Hematopoietic multipotent progenitor cell (in vitro differentiated cells): ENCODE measurements at places on chromosomes 7 and 10.

DNA sequence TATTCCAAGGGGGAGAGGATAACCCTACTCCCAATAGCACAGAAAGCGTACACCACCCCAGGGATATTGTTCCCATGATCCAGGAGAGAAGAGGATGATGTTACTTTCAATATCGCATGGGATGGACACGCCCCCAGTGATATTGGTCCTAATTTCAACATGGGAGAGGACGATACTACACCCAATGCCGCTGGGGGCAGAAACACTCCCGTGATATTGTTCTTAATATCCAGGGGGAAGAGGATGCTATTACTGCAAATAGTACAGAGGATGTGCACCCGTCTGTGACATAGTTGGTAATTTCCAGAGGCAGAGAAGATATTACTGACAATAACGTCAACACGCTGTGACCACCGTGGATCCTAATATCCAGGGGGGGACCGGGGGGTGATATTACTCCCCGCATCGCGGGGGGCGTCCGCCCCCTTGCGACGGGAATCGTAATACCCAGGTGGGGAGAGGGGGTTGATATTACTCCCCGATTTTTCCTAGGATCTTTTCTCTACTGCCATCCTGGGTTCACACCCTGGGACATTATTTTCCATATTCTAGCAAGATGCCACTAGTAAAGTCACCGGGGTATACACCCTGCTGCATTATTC, 16.6 kb downstream of the MEIG1 start:
- no peak for DNase-seq

- DNase-seq = no peak
Observed at GRCh38 chr10:78900715-78901430, 167.9 kb upstream of the ZMIZ1 start.

GRCh38 chr10:86371116-86371515, 4.5 kb upstream of the GRID1 start:
- no peak for DNase-seq

DNA sequence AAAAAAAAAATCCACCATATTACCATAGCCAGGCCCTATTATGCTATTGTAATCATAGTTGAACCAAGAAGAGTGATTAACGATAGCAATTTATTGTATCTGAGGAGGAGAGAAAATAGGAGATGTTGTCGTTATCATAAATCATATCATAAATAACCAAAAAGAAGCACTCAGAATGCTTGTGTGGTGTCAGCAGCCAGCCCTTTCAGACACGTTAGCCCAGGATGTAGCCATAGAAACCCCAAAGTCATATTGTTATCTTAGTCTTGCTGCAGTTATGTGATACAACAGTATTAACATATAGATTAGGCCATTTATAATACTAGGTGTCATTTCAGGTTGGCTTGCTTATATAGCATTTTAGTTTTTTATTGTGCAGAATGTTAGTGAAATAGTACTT, 102.2 kb upstream of the GATA3 start:
- no peak for DNase-seq

GRCh38 chr7:107254398-107254985, 85.7 kb downstream of the HBP1 start:
- no peak for DNase-seq

DNA sequence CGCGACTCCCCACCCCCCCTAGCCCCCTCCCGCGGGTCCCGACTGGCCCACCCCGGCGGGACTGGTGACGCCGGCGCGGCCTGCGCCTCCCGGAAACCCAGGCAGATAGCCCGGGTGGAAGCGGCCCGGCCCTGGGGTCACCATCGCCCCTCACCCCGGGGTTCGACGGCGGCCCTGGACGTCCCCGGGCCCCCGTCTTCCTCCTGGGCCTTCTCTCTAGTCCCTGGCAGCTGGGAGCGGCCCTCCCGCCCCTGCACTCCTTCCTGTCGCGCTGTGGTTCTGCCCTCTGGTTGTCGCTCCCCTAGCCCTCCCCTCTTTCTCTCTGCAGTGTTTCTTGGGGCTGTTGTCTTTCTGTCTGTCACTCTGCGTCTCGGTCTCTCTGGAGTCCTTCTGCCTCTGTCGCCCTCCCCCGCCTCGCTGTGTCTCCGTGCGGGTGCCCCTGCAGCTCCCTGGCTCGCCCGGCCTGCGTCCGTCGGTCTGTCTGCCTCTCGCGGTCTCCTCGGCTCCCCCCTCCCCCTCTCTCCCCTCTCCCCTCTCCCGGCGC, 90.5 kb upstream of the PAX2 start:
- peak; percentile 42 for DNase-seq

DNA sequence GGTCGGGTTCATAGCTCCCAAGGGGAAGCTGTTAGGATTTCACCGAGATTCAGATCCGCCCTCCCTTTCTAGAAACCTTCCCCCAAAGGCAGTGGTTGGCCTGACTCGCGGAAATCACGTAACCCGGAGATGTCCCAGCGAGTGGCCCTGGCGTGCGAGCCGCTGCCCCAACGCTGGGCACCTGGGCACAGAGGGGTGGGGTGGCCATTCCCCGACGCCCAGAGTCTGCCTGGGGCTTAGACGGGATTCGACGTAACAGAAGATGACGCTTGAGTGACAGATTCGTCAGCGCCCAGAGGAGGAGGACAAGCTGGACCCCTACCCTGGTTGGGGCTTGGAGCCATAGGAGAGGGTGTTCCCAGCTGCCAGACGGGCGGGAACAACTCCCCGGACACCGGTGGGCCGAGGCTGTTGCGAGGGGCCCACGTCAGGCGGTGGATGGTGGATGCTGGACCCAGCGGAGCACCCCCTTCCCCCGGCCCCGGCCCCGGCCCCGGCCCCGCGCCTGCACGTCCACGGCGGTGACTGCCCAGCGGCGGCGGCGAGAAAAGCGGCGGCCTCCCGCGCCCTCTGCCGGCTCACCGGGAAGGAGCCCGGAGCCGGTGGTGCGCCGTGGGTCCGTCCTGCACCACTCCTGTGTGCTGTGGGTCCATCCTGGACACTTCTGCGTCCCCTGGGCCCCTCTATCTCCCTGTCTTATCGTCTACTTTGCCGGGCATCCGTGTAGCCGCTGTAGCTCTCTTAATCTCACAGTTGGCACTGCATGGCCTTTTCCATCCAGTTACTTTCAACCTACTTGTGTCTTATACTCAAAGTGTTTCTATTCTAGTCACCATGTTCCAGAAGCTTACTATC, 35.4 kb upstream of the KNDC1 start:
- peak; percentile 19 for DNase-seq
